Activated CD4-positive, alpha-beta T cell treated with anti-CD3 and anti-CD28 coated beads, Interleukin-2, amount 50 U/mL, for 48 hours (primary cell): ENCODE measurements at places on chromosomes 1 and 21.

DNA sequence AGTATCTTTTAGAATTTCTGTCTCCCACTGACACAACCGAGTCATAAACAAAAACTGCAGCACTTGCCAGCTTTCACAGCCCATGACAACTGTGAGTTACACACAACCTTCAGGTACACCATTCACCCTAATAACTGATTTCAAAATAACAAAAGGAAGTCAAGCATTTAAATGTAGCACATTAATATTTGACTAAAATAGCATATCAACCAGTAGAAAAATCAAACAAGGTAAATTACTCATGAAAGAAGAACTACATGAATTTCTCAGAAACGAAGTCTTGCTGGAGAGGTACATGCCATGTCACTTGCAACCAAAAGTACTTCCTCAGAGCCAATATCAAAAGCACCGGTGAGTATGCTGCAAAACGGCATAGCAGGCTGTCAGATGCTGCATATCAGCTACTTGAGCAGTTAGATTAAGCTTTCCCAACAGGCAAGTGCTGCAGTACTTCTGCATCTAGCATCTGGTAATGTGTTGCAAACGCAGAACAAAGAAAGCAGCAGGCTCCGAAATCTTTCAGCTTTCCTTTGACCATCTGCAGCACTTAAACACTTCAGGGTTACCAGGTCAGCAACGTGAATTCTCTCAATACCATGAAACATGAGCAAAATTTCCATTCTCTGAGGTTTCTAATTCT, 223.2 kb downstream of the SMYD3 start:
- no peak for DNase-seq

DNA sequence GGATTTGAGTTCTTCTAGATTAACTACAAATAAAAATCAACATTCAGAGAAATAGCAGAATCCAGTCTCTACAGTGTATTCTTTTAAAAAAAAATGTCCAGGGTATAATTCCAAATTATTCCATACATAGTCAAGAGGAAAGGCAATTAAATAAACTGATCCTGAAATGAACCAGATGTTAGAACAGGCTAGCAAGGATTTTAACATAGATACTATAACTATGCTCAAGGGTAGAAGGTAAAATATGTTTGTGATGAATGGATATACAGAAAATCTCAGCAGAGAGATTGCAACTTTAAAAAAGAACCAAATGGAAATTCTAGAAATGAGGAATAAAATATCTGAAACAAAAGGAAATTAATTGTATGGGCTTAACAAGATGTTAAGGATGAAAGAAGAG, 32.4 kb downstream of the CYYR1 start:
- no peak for DNase-seq

- no peak for DNase-seq
Observed at GRCh38 chr1:168235937-168236336, 10.1 kb downstream of the SFT2D2 start.

DNA sequence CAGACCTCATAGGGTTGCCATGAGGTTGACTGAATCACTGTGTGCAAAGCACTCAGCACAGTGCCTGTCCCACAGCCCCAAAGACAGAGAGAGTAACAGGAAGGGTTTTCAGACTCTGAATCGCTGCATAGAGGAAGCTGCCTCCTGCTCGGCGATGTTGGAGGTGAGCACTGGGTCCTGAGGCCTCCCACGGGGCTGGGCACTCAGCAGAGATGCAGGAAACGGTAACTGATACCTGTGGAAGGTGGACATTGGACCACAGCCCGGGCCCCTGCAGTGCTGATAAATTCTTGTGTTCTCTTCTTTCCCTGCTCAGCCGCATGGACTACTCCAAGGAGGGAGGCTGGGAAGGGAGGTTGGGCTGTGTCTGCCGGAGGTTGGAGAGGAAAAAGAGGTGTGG, 389.7 kb downstream of the PTPRU start:
- no peak for DNase-seq

GRCh38 chr1:117860896-117861610, 68.4 kb downstream of the GDAP2 start:
- no peak for DNase-seq

GRCh38 chr1:237763137-237763536, 127.6 kb downstream of the ZP4 start:
- no peak for DNase-seq

DNA sequence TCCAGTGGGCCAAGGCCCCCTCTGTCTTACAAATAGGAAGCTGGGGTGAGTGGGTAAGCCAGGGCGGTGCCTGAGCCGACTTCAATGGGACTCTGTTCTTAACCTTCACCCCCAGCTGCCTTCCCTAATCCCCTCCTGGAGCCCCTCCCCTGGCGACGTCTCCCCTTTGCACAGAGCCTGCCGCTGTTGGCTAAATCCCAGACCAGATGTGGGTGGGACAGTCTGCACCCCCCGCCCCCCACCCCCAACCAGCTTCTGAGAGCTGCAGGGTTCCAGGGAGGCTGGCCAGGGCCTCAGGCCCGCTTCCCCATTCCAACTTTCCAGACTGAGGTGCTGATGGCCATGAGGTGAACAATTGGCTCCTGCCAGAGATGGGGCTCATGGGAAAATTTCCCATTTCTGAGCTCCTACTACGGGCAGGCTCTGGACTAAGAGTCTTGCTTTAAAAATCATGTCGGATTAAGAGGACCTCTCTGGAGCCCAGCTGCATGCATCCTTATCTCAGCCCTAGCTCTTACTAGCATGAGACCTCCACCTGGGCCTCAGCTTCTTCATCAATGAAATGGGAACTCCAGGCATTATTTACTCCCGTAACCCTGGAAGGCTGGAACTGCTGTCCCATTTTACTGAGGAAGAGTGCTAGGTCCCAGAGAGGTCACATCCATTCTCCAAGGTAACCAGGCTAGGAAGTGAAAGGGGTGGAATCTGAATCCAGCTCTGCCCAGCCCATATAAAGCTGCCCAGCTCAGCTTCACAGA, 6.4 kb downstream of the COL8A2 start:
- no peak for DNase-seq
